Stimulated activated CD4-positive, alpha-beta T cell treated with anti-CD3 and anti-CD28 coated beads, Interleukin-12 subunit alpha, Interleukin-12 subunit beta, amount 100 ng/mL, for 24 hours (primary cell): ENCODE measurements at places on chromosomes 2 and 18.

- no peak for DNase-seq
These were observed 62.3 kb upstream of the YWHAQ start for GRCh38 chr2:9693196-9693491.

DNA sequence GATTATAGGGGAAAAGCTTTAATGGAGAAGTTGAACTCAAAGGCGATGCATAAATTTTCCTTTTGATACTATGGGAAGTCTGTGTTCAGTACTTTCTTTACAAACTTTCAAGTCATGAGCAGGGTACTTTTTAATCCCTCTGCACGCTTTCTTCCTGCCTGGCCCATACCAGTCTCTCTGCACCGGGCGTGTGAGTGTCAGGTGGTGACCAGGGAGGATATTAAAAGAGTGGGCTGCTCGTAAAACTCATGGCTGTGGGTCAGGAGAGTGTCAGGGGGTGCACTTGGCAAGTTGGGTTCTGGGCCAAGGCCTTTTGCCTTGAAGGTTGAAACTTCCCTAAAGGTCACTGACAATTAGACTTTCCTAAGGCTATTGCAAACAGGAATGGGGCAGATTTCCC is 367.8 kb downstream of the GPD2 start:
- no peak for DNase-seq

DNA sequence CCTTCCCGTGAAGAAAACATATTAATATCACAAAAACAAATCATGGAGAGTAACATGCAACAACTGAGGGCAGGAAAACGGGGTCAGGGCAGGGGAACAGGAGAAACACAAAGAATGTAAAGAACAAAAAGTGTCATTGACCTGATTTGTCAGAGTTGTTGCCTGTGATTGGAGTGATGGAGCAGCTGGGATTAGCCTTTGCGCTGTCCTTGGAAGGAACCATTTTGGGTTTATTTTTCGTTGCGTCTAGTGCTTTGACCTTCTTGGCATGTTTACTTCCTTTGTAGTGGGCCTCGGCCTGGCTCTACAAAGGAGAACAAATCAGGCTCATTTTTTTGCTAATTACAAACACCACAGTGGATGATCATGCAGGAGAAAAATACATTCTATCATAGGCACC is 218.5 kb upstream of the SESTD1 start:
- no peak for DNase-seq

DNA sequence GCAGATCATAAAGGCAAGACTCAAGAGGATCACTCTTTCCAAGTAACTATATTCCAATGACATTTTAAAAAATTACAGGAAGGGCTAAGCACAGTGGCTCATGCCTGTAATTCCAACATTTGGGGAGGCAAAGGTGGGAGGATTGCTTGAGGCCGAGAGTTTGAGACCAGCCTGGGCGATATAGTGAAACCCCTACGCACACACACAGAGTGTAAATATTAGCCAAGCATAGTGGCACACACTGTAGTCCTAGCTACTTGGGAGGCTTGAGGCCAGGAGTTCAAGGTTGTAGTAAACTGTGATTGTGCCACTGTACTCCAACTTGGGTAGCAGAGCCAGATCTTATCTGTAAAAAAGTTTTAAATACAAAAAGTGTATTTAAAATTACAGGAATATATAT is 450.2 kb upstream of the NRP2 start:
- DNase-seq = no peak

GRCh38 chr2:177282787-177283572 is 18.5 kb upstream of the NFE2L2 start:
- DNase-seq = no peak

- DNase-seq = no peak
These were observed 61.7 kb downstream of the MEX3C start for GRCh38 chr18:51135795-51136194.

GRCh38 chr2:88350331-88351248 is 101.9 kb downstream of the FOXI3 start:
- peak; percentile 43 for DNase-seq

GRCh38 chr2:206980413-206980812 is 41.1 kb downstream of the CPO start:
- DNase-seq = no peak

- no peak for DNase-seq
These were observed 189.4 kb downstream of the ALK start for GRCh38 chr2:29731948-29732347.

GRCh38 chr2:113138428-113139322 is 11.3 kb downstream of the IL1RN start:
- DNase-seq = no peak

DNA sequence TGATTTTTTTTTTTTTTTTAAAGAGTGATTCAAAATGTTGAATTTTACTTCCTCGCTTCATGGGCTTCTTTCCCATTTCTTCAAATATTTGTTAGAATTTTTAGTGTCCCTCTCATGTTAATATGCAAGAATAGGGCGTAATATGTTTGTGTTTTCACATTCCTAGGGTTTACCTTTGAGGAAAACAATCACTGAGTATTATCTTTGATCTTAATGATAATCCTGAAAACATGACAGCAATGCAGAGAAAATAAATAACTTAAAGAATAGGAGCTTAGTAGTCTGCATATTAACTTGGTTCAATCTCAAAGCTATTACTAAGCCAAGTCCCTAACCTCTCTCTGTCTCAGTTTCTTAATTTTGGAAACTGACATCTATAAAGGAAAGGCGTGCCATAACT is 475.4 kb downstream of the NRXN1 start:
- DNase-seq = no peak
